ENCODE measurements at places on chromosomes 2 and 18.

DNA sequence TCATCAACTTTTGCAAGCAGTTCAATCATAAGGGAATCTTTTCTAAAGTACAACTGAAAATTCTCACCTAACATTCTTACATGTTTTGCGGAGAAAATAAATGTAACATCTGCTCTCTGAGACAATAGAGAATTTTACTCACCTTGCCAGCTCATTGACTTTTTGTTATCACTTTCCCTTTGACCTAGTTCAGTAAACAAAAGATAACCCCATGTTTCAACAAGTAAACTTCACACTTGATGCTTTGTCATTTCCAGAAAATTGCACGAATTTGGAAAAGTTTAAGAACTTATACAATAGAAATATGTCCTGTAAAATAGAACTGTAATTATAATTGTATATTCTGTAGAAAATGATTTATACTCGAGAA is 1110.0 kb upstream of the ACVR2A start:
- DNase-seq: no peak

DNA sequence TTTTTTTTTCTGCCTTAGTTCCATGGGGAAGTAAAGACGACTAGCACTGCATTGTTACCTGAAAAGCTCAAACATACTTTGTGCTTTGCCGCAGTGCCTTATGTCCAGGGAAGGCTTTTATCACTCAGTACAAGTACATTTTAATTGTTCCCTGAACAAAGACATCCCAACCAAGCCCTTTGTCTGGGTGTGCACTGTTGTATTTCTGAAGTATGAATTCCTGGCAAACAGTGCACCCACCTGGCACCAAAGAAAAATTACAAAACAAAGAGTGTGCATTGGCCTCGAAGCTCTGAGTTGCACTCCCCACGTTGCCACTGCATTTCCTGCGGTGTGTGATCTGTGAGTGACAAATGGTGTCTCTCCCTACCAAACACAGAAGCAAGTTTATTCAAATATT is 858.5 kb upstream of the PIK3C3 start:
- DNase-seq: no peak

- DNase-seq: no peak
Observed at GRCh38 chr2:201966691-201967438, 66.8 kb upstream of the FZD7 start.

- no peak for DNase-seq
Observed at GRCh38 chr2:3641841-3642421, 16.1 kb upstream of the ALLC start.

GRCh38 chr18:11821643-11822237 is 29.5 kb upstream of the CHMP1B start:
- DNase-seq: no peak

DNA sequence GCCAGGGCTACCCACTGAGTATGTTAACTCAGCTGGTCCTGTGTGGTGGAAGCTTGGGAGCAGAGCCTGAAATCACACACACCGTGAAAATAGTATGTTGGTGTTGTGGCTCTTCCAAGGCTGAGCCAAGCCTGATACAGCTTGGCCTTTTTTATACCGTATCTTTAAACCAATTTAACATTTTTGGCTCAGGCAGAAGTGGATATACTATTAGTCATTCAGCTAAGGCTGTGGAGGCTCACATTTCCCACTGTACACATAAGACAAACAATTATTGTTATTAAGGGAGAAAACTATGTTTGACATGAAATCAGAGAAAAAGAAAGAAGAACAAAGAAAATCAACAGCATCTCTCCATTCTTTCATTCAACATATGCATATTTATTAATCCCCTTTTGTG is 159.0 kb downstream of the BCL11A start:
- no peak for DNase-seq

DNA sequence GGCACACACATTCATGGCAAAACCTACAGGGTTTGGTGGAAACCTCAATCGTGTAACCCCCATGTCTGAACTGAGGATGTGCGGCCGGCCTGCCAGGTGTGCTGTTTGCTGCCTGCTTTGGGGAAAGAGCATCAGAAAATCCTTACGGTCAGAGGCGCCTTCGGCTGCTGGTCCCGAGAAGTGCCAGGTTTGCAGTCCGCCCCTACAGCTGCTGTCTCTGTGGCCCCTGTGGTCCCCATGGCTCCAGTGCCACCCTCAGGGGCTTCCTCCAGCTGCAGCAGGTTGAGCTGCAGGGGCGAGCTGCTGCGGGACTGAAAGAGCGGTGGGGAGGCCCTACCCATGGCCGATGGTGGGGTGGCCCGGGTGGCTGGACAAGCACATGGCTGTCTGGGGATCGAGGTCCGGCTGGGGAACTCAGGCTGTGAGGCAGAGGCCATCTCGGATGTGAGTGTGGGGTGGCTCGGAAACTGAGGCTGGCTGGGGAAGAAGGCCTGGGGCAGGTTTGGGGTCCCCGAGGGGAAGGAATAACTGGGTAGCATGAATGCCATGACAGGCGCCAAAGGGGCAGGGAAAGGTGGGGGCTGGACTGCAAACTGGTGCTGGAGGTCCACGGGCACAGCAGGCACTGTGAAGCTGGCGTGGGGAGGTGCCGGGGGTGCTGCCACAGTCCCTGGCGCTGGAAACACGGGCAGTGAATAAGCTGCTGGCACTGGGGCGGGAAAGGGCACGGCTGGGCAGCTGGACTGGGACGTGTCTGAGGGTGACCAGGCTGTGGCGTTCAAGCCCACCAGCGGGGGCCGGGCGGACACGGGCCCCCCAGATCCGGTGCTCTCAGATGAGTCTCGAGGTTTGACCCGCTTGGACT is 13.2 kb upstream of the HES6 start:
- no peak for DNase-seq

GRCh38 chr2:204691911-204692510 is 146.7 kb downstream of the PARD3B start:
- no peak for DNase-seq

DNA sequence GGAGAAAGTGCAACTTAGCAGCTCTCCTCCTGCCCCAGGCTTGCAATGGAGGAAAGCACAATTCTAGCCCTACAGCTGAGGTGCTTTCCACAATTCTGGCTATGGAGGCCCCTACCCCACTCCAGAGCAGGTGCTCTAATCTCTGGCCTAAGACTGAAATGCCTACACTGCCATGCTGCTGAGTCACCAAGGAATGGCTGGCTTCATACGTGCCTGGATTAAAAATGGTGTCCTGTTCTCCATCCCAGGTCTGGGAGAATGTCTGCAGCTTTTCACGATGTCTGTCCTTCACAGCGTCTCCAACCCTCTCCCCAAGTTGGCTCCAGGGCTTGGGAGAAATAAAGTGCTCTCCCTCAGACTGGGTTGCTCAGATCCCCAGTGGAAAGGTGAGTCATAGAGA is 48.5 kb downstream of the MBOAT2 start:
- DNase-seq: no peak
